Cerebellar nuclear complex (tissue), 1 donor: ENCODE measurements at places on chromosomes 7 and 10.

DNA sequence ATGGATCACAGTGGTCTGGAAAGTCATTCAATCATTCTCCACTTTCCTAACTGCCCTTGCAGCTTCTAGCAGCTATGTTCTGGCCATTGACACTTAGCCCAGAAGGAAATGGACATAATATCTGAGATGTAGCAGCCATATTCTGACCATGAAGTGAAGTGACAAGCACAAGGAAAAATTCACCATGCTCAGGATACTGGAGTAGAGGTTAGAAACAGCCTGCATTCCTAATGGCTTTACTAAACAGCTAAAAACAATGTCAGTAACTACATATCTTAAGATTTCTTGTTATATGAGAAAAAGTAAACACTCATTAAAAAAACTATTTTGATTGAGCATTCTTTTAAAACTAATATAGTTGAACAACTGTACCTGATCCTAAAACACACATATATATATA lies 443.8 kb downstream of the MAGI2 start:
- DNase-seq: no peak

GRCh38 chr10:27258838-27259812 lies 18.5 kb upstream of the ACBD5 start:
- no peak for DNase-seq

DNA sequence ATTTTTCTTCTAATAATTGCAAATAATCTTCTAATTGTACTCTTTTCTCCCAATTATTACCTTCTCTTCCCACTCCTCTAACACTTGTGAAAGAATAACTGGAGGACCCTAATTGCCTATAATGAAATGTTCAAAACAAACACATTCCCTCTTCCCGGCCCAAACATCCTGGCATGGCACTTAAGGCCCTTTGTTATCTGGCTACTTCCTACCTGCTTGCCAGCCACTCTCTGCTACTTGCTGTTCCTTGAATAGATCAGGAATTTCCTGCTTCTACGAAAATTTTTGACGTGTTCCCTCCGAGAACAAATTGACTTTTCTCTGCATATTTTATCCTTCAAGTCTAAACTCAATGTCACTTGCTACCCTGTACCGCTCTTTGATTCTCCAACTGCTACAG lies 56.1 kb upstream of the NOBOX start:
- no peak for DNase-seq

DNA sequence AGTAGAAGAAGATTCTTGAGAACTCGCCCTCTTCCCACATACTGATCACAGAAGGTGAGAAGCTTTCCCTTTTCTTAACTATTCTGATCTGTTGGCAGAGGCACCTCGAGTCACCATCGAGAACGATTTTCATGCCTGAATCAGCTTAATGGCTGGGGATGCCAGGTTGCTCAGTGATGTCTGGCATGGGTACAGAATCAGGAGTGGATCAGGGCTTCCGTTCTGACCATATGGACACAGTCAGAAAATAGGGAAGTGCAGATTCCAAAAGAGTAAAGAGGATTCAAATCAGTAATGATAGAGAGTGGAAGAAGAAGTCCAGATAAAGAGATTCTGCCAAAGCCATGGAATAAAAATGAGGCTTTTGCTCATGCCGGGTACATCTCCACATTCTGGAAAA lies 52.0 kb upstream of the GRB10 start:
- DNase-seq: peak; percentile 91

GRCh38 chr7:28955356-28955717 lies 2.8 kb downstream of the TRIL start:
- no peak for DNase-seq

DNA sequence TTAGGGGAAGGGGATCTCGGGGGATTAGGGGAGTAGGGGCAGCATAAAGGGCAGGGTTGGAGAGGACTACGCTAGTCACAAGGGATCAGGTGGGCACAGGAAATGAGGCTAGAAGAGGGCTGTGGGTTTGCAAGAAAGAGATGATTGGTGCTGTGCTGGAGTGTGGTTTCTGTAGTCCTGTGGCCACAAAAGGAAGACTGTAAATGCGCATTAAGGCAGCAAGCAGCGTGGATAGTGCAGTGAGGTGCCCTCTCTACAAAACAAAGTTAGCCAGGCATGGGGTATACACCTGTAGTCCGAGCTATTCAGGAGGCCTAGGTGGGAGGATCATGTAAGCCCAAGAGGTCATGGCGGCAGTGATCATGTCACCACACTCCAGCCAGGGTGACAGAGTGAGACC lies 212.1 kb downstream of the MLLT10 start:
- no peak for DNase-seq

- DNase-seq: no peak
Measured at GRCh38 chr7:142889816-142890215, 4.3 kb upstream of the TRPV6 start.

GRCh38 chr10:62735464-62736167 lies 68.9 kb upstream of the ADO start:
- no peak for DNase-seq

DNA sequence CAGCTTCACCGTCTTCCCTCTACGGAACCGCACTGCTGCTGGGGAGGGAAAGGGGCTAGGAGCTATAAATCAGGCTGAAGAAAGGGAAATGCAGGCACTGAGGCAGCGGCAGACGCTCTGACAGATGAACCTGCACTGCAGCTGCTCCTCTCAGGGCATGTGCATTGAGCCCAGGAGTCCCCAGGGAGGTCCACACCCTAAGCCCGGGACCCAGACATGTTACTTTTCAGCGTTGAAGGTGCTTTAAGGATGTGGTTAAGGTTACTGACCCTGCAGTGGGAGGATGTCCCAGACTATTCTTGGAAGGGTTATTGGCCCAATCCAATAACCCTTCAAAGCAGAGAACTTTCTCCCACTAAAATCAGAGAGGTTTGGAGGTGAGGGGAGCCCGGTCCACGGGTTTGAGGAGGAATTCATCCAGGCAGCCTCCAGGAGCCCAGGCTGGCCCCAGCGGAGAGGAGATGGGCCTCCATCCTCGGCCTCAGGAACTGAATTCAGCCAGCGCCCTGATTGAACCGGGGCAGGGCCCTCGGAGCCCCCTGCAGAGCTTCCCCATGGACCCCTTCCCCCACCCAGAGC lies 75.4 kb downstream of the ADARB2 start:
- no peak for DNase-seq

DNA sequence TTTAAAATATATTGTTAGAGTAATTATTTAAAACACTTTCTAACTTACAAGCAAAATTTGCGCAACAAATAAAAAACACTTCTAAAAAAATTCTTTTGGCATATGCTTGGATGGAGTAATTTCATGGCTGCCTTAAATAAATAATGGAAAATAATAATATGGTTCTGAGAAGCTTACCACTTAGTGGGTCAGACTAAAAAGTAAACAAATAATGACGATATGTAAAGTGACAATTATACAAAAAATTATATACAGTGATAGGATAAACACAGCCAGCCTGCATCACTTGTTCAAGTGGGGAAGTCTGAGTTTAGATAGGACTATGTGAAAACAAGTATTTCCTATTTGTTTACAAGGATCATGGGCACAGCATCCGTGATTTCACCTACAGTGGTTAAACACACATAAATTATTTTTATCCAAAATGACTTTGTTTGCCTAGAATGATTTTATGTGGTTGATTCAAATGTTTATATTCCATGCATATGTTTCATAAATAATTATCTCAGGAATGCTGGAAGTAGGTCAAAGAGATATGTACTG lies 141.7 kb upstream of the SEMA3D start:
- no peak for DNase-seq

- DNase-seq: no peak
Measured at GRCh38 chr10:122261584-122261983, 9.5 kb upstream of the BTBD16 start.

GRCh38 chr10:75431180-75432111 lies at the start of gene LRMDA:
Gene LRMDA (plus strand): TSS chr10:75431624.
- DNase-seq: no peak

DNA sequence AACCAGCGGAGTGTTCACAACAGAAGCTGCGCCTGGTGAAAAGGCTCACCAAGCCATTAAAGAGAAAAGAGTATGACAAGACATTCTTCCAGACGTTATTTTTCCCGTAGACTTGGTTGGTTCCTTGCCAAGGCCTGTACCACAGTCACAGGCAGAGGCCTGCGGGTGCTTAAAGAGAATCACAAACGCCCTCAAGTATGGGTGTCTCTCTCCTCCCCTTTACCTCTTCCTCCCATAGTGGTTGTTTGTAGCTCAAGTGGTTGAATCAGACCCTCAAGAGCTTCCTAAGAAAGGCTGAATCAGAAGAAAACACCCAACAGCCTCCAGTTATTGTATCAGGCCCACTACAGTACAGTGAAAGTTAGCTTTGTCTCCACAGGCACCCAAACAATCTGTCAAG lies 169.0 kb downstream of the CREB5 start:
- no peak for DNase-seq

DNA sequence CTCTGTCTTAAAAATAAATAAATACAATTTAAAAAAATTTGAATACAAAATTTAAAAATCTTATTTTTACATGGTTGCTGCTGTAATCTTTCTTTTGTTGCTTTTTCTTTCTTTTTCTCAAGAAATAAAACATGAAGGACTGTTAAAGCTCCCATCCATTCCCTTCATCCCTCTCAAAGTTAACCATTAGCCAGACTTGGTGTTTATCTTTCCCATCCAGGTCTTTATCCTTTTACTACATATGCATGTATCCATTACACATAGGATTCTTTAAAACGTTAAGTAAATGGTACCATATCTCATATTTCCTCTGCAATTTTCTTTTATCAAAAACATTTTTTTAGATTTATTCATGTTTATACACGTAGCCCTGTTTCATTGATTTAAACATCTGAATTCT lies 70.1 kb downstream of the CREB3L2 start:
- DNase-seq: no peak

DNA sequence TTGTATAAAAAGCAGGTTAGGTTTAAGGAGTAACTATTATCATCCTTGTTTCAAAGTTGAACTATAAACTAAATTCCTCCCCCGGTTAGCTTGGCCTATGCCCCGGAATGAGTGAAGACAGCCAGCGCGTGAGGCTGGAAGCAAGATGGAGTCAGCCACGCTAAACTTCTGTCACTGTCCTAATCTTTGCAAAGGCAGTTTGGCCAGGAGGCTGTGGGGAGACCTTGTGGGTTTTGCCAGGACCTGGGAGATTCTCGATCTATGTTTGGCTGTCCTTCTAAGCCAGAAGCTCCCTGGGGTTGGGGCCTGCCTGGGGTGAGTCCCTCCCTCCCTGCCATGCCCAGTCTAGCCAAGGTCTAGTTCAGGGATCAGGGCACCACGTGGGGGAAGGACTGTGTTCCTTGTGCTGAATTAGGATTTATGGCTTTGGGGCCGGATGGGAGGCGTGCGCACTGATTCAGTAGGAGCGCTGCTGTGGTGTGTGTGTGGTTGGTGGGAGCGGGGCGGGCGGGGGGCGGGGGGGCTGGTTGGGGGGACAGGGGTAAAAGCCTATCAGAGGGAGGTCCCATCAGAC lies 871 bp upstream of the GTF2IRD1 start:
- DNase-seq: no peak

DNA sequence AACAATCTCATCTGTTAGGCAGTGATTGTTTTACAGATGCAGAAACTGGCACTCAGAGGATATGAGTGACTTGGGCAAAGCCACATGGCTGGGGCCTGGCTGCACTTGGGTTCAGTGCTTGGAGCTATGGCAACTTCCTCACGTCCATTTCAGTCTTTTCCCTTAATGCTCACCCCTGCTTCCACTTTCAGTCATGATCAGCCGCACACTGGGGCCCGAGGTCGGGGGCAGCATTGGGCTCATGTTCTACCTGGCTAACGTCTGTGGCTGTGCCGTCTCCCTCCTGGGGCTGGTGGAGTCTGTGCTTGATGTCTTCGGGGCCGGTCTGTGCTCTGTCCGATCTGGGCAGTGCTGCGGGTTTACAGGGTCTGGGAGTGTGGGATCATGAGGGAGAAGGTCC lies 3.0 kb downstream of the SLC12A9 start:
- DNase-seq: no peak

GRCh38 chr10:78684947-78685346 lies 383.8 kb upstream of the ZMIZ1 start:
- DNase-seq: no peak

DNA sequence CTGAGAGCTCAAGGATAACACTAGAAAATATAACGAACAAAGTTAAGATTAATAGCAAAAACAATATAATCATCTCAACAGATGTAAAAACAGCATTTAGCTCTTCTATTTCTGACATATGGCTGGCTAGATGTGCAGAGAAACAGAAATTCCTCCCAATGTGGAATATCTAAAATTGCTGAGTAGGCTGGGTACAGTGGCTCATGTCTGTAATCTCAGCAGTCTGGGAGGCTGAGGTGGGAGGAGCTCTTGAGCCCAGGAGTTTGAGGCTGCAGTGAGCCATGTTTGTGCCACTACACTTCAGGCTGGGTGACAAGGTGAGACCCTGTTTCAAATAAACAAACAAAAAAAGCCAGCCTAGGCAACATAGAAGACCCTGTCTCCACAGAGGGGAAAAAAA lies 18.0 kb downstream of the ZNF746 start:
- no peak for DNase-seq

DNA sequence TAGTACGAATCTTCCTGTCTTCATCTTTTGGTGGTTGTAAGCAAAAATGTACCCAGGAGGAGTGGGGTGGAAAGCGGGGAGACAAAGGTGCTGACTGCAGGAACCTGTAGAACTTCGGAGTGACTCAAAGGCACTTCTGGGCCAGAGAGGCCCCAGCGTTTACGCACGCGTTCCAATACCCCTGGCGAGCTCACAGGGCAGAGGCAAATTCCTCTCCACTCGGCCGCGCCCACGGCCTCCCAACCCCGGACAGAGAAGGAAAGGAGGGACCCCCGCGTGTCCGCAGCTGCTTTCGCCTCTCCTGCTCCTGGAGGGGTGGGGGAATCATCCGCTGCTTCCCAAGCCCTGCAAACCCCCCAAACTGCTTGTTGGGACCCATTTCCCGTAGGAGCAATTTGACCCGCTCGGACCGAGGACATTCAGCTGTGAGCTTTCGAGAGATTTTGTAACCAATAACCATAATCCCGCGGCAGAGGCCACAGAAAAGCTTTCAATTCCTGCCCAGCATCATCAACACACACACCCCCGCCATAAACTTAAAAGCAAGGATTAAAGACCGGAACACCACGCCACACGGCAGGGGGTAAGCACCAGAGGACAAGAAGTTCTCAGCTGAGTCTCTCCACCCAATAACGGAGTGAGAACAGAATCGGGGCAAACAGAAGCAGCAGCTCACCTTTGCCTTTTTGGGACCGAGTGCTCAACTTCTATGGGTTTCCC lies 2.3 kb downstream of the IGF2BP3 start:
- no peak for DNase-seq

DNA sequence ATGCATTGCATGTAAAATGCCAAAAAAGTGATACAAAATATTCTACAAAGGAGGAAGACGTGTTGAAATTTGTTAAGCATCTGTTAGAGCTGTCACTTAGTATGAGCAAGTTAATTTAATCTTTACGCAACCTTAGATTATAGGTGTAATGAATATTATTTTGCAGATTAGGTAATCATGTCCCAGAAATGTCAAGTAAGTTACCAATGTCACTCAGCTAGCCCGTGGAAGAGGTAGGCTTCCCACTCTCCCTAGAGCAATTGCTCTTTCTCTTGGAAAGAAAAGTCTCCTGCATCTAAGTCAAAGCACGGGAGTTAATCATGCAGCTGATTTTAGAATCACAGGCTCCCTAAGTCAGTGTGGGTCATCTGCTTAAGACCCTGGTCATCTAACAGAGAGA lies 830.4 kb upstream of the IGFBP3 start:
- no peak for DNase-seq
